ENCODE measurements at places on chromosomes 5 and 9.

- no peak for DNase-seq
Measured at GRCh38 chr5:55680353-55680752, 31.8 kb downstream of the SLC38A9 start.

- DNase-seq, result no peak
Measured at GRCh38 chr5:38757451-38758245, 88.2 kb upstream of the OSMR start.

GRCh38 chr5:44909004-44909403 lies 100.3 kb downstream of the MRPS30 start:
- no peak for DNase-seq

DNA sequence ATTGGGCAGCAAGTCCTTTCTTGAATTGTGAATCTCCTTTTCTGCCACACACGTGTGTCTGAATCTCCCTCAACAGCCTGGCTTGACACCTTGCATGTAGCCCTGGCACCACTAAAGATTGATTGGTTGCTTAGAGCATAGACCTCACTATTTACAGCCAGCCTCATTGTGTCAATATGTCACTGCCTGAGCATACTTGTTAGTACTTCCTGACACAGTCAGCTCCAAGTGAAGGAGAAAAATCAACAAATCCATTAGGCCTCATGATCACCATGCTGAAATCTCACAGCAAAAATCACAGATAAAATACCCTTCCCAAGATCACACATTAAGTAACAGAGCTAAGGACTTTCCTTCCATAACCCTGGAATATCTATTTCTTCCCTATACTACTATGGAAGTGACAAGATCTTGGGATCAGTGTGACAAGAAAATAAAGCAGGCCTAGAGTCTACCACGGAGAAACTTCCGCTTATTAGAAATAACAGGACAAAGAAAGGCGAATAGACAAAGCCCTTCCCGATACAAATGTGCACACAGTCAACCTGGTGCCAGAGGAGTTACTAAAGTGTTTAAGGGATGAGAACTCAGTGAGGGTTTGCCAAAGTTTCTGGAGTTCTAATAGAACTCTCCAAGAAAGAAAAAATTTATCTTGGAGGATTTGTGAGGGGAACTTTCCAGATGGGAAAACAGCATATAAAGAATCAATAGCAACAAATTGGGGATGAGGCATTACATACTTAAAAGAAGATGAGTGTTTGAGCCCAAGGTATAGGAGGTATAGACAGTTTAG lies 5.6 kb upstream of the ARL15 start:
- DNase-seq, result no peak

- DNase-seq, result no peak
Measured at GRCh38 chr9:88007291-88007650, 32.9 kb upstream of the CDK20 start.

DNA sequence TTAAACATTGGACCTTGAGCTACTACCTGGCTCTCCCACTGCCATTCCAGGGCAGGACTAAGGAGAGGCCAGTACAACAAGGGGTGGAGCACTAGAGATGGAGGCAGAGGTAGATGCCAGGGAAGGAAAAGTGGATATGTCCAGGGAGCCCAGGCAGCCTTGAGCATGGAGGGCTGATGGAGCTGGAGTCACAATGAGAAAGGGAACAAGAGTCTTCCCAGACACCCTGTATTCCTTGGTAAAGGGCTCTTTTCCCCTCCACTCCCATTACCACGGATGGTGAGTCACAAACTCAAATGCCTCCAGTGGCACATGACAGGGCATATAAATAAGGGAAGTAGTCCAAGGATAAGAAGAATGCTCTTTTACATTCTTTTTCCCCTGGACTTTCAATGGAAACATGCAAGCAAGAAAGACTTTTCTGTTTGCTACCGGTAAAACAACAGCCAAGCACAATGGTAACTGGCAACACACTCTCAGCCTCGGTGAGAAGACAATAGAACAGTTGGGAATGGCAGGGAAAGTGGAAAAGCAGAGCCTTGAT lies 16.7 kb downstream of the ERAP1 start:
- DNase-seq, result no peak

DNA sequence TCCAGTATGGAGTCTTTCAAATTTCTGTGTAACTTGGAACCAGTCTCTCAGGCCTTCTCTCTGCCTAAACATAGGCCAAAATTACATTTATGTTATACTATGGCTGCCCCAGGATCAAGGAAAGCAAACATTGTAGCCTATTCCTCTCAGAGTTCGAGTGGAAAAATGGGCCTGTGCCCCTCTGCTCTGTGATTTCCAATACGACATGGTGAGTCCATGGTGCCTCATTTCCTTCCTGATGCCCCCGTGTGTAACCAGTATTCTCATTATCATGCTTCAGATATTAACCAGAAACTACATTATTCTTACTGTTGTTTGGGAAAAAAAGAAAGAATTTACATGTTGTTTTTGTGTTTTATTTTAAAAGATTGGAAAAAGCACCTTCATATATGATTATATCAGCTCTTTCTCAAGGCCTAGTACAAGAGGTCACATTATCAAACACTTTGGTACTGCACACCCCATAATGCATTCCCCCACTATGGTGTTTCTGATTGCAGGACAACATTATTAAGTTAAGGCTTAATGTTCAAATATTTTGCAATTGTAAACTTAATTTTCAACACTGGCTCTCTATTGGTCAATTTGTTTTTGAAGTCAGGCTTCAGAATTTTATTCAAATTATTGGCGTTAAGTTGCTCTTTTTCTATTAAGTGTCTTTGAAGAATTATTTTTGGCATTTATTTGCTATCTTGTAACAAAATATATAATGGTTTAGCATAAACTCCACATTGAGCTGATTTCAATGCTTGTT lies 151.8 kb upstream of the SLC27A6 start:
- DNase-seq, result no peak

DNA sequence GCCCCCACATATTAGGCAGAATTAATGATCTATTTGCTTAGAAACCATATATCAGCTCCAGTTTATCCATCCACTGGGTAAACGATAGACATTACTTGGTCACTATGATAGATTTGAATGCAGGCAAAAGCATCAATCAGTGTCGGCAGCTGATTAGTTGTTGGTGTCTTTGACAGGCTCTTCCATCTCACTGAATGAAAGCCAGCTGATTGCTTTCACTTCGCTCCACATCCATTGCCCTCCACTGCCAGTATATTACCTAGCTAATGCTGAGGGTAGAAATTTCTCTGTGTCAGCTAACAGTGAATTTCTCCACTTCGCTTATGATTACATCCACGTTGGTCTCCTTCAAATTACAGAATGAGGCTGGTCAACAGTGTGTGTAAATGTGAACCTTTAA lies 821.3 kb upstream of the TYRP1 start:
- DNase-seq, result no peak

Data from nephron progenitor cell (in vitro differentiated cells).